ENCODE measurements at places on chromosomes 2 and 18.

DNA sequence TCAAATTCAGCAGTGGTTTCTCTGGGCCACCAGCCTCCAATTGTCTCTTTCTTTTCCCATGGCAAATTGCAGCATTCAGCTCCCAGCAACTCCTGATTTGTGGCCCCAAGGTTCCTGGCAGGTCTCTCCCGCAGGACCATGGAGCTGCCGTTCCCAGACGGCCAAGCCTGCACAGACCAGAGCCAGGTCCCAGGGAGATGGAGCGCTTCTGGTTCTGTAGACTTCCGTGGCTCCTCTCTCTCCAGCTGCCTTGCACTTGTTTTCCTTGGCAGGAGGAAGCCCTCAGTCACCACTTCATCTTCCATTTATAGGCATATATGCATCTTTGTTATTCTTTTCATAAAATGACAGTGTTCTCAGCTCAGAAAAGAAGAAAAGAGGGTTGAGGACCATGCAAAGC, 21.7 kb downstream of the TNP1 start:
- peak; percentile 70 for DNase-seq

GRCh38 chr2:109466674-109467575, 146.8 kb downstream of the SEPTIN10 start:
- peak; percentile 36 for DNase-seq

GRCh38 chr2:174635776-174636404, 38.3 kb upstream of the WIPF1 start:
- peak; percentile 62 for DNase-seq

DNA sequence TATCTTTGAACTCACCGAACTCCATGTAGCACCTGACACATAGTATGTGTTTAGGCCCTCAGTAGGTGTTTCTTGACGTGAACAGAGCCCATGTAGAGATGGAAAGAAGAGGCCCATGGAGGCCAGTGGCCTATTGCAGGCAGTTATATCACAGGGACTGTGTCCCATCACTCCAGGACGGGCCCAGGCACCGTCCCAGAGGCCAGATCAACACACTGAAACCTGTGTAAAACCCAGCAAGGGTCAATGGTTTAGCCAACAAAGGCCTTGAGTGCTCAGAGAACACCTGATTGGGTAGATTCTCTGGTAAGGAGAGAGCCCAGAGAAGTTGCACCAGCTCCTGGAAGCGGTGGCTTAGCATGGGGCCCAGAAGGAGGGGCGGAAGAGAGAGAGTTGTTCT, 82.8 kb downstream of the INHBB start:
- no peak for DNase-seq

DNA sequence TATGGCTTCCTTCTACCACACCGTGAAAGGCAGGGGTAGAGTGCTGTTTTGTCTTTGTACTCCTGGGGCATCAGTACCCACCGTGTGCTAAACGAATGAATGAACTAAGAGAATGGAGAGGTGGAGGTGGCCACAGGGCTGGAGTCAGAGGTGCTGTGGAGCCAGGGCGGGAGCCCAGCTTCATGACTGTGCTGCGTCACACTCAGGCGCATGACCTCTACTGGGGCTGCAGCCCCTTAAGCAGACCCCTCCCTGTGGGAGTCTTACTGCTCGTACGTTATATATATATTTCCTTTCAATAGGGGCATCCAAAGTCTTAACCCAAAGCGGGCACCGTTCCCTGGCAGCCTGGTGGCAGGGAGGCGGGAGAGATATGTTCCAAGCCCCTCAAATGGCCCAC, 18.0 kb upstream of the LBH start:
- no peak for DNase-seq

- DNase-seq, result peak; percentile 20
These were observed 1898.4 kb upstream of the CELF4 start for GRCh38 chr18:39464006-39464405.

- no peak for DNase-seq
These were observed 230.0 kb upstream of the TPO start for GRCh38 chr2:1183300-1183699.

DNA sequence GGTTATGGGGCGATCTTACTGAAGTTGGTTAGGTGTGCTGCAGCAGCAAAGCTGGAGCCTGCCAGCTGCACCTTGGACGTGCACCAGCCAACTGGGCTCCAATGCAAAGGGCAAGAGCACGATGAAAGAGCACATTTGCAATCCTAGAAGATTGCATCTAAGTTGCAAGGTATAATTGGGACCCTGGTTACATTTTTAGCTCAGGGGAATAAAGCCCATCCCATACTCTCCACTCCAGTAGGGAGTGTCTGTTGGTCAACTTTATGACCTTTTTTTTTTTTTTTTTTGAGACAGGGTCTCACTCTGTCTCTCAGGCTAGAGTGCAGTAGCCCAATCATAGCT, 22.2 kb upstream of the GPR55 start:
- no peak for DNase-seq

GRCh38 chr2:102387763-102388546, 32.4 kb downstream of the IL18R1 start:
- no peak for DNase-seq

DNA sequence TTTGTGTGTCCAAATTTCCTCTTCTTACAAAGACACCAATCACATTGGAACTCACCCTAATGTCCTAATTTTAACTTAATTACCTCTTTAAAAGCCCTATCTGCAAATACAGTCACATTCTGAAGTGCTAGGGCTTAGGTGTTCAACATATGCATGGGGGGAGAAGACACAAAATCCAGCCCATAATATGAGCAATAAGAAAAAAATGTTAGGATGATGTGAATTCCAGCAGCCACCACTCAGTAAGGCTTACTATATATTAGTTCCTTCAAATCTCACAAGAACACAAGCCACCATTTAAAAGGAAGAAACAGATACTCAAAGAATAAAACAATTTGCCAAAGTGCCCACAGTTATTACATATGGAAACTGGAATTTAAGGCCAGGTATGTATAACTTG, 285.7 kb downstream of the EPHA4 start:
- DNase-seq, result no peak

GRCh38 chr18:49628881-49629795, 67.3 kb downstream of the LIPG start:
- no peak for DNase-seq

DNA sequence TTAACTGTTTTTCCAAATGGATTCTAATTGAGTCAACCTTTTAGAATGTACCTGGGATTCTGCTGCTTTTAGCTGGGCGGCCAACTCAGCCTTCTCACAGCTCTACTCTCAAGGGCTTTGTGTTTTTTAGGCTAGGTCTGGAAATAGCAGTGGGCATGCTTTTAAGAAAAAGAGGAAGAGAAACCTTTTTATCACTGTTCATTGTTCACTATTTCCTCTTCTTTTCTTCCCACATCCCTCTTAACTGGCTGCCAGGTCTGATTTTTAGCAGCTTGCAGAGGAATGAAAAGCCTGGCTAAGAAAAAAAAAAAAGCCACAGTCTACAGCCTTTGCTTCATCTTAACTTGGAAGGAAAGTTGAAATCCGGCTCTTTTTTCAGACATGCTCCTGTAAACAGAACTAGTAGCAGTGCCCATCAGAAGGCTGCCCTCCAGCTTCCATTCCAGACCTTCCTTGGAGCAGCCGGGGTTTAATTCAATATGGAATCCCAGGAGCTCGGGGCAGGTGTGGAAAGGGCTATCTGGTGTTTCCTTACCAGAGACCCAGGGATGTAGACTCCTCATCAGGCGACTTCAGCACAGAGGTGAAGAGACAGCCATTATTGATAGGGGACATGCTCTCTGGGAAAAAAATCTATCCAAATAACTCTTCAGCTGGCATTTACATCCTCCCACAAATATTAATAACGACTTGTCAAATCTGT, 230.7 kb downstream of the MYO3B start:
- DNase-seq, result no peak

GRCh38 chr2:54384301-54385203, 71.6 kb upstream of the SPTBN1 start:
- no peak for DNase-seq

- no peak for DNase-seq
These were observed 23.4 kb downstream of the SNTG2 start for GRCh38 chr2:974054-974453.

DNA sequence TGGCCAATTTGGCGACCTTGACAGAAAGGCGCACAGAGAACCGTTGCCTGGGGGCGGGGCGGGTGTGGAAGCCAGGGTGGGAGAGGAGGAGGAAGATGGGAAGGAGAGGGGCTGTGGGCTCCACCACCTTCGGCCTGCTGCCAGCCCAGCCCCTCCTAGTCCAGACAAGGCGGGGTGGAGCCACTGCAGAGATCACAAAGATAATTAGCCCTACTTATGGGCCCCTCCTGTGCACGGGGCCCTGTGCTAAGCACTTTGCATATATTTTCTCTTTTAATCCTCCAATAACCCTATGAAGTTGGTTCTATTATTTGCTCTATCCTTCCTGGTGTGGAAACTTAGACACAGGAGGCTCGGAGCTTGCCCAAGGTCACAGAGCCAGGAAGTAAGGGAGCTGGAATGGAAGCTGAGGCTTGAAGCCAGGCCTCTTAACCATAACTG, 13.7 kb upstream of the ECEL1 start:
- no peak for DNase-seq

DNA sequence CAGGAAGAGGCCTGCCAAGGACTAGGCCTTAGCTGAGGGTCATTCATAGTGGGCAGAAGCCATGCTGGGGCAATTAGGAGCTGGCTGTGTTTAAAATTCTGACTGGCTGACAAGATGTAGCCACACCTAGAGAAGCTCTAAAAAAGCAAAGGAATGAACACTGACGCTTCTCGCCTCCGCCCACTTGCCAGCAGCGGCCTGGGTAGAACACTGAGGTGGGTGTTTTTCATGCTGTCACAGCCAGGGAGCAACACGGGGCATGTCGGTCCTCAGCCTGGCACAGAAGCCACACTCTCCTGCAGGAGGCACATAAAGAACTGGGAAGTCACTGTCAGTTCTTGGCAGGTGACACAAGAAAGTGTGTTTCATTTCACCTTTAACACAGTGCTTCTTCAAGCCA, 10.4 kb downstream of the CHST10 start:
- no peak for DNase-seq

DNA sequence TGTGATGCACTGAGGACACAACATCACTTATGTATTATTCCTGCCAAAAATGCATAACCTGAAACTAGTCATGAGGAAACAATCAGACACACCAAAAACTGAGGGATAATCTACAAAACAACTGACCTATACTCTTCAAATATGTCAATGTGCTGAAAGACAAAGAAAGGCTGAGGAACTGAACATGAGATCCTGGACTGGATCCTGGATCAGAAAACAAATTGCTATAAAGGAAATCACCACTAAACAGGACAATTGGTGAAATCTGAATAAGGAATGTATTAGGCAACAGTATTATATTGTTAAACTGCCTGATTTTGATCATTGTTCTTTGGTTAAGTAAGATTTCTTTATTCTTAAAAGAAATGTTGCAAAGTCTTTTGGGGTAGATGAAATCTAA, 28.8 kb downstream of the CUL3 start:
- DNase-seq, result no peak

DNA sequence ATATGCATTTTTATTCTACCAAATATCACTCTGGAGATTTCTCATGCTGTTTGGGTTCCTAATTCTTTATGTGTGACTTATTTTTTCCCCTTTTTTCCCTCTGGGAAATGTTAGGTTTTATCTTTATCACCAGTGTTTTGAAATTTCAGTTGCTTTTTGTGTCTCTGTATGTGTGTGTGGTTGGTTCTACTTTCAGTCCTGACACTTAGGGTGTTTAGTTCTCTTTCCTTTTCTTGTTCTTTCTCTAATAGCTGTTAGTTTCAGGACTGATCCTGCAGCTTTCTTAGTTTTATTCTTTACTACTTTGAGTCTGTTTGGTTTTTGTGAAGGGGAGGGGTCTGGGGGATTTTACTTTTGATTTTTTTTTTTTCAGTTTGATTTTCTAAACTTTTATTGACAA, 23.1 kb downstream of the PPM1B start:
- no peak for DNase-seq

GRCh38 chr2:33909945-33910695, 311.0 kb upstream of the FAM98A start:
- DNase-seq, result no peak

DNA sequence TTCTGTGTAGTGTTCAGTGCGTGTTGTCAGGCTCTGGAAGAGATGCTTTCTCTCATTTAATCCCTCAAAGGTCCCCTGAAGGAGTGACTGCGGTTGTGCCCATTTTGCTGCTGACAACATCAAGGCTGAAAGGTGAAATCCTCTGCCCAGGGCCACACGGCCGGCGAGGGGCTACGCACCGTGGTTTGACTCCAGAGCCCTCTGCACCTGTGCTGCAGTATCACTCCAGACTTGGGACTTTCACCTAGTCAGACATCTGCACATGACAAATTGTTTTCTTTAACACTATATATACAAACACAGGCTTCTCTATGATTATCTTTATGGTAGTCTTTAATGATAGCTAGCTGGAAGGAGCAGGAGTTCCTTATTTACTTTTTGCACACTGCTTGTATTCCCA, 90.2 kb downstream of the ARMC9 start:
- no peak for DNase-seq

DNA sequence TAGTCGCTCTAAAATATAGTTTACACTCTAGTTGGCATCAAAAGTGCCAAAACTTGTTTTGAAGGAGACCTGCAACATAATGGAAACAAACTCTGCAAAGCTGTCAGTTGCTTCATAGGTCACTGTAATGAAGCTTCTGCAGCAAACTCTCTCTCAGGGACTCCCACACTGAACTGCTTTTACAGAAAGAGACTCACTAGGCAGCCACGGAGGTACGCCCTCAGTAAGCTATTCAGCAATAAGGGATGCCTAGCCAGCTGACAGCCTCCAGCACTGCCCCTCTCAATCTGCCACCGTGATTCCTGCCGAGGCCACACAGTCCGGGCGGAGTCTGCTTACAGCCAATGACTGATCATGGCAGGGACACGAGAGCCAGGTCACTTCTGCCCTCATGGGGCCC, 51.1 kb downstream of the COLEC12 start:
- DNase-seq, result no peak

DNA sequence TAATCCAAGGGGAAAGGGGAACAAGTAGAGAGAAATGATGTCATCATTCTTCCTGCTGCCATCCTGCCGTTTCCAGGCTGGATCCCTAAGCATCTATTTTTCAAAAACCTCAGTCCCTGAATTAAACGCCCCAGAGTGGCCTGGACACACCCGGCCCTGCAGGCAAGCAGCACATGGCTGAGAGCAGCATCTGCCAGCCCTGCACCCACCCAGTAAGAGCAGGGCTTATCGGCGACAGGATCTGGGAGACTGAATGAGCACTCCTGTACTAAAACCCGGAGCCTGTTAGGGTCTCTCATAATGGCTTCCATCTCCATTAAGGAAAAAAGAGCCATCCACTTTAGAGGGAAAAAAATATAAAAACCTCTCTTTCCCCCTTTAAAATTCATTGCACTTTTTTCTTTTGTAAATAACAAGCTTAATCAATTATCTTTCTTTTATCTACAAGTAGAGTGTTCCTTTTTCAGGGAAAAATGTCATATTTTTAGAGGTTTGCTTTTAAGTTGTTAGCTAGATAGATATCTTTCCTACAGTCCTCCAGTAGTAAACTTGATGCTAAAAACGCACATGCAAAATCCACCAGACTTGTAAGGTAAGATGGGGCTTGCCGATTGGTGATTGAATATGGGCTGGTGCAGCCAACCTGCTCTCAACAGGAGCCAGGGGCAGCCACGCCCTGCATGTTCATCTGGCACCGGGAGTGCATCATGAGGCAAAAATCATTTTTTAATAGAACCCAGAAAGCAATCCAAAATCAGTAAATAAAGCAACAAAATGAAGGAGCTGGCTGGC, 457.8 kb downstream of the EIPR1 start:
- no peak for DNase-seq

Measured in astrocyte of the spinal cord (primary cell).